ENCODE measurements at places on chromosomes 7 and 10.

GRCh38 chr7:151059367-151060112 lies at the start of gene SLC4A2:
Gene SLC4A2 (plus strand): TSS chr7:151059589. CDS start chr7:151061988, 2,399 bp downstream.
- H3K36me3 ChIP-seq = no peaks in the 10 kb centered on the region
- peak; percentile 90 for DNase-seq

GRCh38 chr7:79453558-79454360 lies at the start of gene MAGI2:
Gene MAGI2 (minus strand): TSS chr7:79453667. CDS start chr7:79453320, 347 bp downstream.
- H3K4me3 ChIP-seq = no peak within 1 kb of the TSS
- H3K4me1 ChIP-seq = peaks cover 4% of the 10 kb centered on the region
- no peak for DNase-seq

- no peak for DNase-seq
- H3K27me3 ChIP-seq = peaks cover 4% of the 10 kb centered on the region
- H3K4me3 ChIP-seq = no peak overlapping the region
- no peak overlapping the region for H3K27ac ChIP-seq
Observed at GRCh38 chr7:140525743-140526142, 46.4 kb upstream of the MKRN1 start.

DNA sequence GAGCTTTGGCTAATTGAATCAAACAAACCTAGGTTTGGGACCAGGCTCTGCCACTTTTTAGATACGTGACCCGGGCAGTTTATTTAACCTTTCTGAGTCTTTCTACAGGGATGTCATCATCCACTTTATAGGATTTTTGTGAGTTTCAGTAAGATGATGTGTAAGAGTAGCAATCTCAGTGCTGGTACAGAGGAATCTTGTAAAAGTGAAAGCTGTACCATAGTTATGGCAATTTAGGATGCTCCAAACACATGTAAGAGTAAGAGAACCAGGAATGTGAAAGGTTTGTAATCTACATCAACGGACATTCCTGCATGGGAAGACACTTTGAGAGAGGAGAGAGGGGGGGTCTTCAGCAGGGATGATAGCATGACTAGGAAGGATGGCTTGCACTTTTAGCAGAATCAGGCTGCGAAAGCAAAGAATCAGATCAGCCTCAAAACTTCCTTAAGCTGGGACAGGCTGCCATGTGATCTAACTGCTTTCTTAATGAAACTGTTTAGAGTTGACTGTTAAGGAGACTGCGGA lies 968 bp downstream of the NOLC1 start:
- H3K27me3 ChIP-seq = no peaks in the 10 kb centered on the region
- peaks cover 22% of the 10 kb centered on the region for H3K36me3 ChIP-seq
- peak overlapping the region; percentile 94 for H3K4me3 ChIP-seq
- H3K27ac ChIP-seq = peak overlapping the region; percentile 98

- no peak overlapping the region for H3K27ac ChIP-seq
- no peak overlapping the region for H3K4me3 ChIP-seq
- peaks cover 6% of the 10 kb centered on the region for H3K36me3 ChIP-seq
- DNase-seq = no peak
- peaks cover 4% of the 10 kb centered on the region for H3K4me1 ChIP-seq
Observed at GRCh38 chr10:971613-972012, 16.6 kb upstream of the GTPBP4 start.

DNA sequence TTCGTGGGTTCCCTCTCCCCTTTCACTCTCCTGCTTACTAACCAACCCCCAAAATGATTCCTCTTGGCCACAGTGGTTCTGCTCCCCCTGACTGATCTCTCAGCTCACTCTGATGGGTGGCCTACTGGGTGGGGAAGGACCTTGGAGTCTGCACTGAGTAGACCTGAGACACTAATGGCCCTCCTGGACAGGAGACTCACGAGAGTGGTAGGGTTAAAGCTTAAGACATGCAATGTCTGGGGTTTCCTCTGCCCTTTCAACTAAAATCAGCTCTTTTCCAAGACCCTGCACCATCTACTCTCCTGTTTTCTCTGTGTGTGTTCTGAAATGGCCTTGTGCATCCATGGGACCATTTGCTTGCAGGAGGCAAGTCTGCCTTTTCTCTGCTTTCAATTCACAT lies 631.4 kb downstream of the ACTR3B start:
- no peak for DNase-seq
- no peaks in the 10 kb centered on the region for H3K4me1 ChIP-seq
- H3K4me3 ChIP-seq = no peak overlapping the region
- H3K27ac ChIP-seq = no peak overlapping the region

DNA sequence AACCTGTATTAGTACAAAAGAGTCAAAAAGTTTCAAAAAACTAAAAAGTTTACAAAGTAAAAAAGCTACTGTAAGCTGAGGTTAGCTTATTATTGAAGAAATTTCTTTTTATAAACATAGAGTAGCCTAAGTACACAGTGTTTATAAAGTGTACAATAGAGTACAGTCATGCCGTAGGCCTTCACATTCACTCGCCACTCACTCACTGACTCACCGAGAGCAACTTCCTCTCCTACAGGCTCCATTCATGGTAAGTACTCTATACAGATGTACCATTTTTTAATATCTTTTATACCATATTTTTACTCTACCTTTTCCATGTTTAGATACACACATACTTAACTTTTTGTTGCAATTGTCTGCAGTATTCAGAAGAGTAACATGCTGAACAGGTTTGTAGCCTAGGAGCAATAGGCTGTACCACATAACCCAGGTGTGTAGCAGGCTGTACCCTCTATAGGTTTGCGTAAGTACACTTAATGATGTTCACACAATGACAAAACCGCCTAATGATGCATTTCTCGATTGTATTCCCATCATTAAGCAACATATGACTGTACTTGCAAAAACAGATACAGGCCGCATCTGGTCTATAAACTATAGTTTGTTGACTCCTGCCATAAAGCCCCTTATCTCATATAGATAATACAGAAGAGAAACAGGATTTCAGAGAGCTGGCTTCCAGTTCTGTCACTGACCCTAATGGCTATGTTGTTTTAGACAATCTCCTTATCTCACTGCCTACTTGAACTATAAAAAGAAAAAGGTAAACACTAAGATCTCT lies 438.8 kb downstream of the HTR7 start:
- no peak overlapping the region for H3K4me3 ChIP-seq
- DNase-seq = no peak
- no peak overlapping the region for H3K27ac ChIP-seq
- no peaks in the 10 kb centered on the region for H3K36me3 ChIP-seq
